Dermis blood vessel endothelial cell (primary cell): ENCODE measurements at places on chromosomes 13 and 19. TPM values are rescaled to one million over a fixed set of nuclear protein-coding genes. Genes with fewer than 3 reads are reported as not detected.

- no peak for DNase-seq
Observed at GRCh38 chr19:19095691-19096090, 31.9 kb downstream of the SLC25A42 start.

GRCh38 chr13:98648686-98649085, 71.8 kb upstream of the STK24 start:
- no peak for DNase-seq

DNA sequence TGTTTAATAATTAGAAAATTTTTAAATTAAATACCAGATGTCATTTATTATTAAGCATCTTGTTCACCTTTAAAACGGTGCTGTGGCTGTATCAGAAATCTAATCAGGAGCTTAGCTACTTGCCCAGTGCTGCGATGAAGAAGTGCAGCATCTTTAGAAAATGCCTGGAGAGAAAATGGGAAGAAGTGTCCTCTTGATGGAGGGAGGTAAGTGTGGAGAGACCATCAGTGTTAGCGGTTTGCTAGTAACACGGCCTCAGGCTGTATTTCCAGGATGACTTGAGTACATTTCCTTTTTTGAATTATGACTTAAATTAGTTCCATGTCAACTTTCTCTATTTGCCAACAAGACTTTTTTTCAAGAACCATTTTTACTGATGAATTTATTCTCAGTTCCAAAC, 74.1 kb downstream of the SHISA2 start:
- peak; percentile 14 for DNase-seq

- peak; percentile 84 for DNase-seq
Observed at GRCh38 chr19:37551129-37551993, 43.2 kb downstream of the ZNF571 start.

GRCh38 chr13:98846521-98846920, 94.0 kb upstream of the SLC15A1 start:
- DNase-seq, result no peak

- no peak for DNase-seq
Observed at GRCh38 chr13:23740002-23740401, 149.2 kb downstream of the MIPEP start.

DNA sequence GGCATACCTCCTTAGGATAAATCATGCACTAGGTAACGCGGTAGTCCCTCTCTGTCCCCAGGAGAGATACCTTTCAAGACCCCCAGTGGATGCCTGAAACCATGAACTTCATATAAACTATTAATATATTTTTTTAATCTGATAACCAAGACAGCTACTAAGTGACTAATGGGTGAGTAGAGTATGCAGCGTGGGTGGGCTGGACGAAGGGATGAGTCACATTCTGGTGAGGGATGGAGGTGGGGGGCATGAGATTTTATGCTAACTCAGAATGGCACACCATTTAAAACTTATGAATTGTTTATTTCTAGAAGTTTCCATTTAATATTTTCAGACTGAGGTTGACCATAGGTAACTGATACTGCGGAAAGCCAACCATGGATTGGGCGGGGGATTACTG, 46.2 kb downstream of the CDK8 start:
- DNase-seq, result peak; percentile 39

DNA sequence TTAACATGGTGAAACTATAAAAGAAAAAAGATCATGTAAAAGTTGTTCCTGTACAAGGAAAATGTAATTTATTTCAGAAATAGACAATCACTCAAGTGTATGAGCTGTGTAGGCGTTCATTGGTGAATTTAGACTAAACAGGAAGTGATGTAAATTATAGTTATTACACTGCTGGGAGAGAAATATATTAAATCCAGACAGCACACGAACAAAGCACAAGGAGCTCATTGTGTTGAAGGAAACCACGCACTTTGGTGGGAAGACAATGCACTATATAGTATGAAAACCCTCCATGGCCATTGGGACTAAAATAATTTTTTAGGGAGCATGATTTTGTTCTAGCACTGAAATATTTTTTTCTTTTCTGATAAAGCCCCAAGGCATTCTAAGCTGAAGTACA, 450.5 kb downstream of the KLF12 start:
- DNase-seq, result no peak

GRCh38 chr13:60519496-60519895, 122.5 kb downstream of the TDRD3 start:
- no peak for DNase-seq

DNA sequence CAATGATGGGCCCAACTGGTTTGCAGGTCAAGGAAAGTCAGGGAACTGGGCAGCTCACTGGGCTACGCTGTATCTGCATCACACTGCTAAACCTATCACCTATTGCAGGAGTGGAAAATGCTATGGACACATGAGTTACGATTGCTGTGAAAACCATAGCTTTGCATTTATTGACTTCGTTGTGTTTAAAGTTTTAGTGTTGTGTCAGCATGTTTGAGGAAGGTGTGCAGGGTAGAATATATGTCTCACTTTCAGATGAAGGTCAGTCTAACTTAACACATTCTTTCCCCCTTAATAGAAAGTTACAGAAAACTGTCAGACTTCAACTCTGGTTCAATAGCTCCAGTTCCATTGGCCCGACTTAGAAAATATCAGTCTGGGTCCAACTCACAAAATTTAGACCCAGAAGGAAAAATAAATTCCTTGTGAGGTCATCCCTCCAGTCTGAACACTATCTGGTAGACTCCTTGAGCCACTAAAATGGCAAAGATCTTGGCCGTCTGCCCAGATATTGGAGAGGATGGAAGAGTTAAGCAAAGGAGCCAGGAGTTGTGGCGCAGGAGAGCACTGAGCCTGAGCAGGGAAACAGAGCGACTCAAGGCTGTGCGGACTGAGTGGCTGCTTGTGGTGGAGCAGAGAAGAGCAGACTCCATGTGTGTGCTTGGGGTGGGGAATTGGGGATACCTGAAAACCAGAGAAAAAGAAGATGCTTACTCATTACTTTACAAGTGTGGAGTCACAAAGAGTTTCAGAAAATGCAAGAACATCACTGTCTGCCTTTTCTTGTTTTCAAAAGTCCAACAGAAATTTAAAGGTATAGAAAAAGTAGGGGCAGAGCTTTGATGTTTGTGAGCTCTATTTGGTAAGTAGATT, 518.5 kb downstream of the FGF9 start:
- no peak for DNase-seq

DNA sequence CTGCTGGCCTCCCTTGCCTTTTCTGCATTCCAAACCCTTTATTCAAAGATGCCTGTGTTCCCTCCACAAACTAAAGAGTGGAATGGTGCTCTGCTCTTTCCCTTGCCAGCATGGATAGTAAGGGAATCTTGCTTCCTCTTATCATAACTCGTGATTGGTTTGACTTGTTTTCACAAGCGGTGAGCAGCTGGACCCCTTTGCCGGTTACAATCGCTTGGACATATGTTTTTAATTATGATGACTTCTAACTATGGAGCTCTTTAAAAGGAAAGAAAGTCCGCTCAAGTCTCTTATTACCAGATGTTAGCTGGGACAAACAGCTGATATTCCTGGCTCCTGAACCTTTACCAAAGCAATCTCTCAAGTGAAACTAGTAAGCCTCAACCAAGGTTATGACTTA, 1094.7 kb downstream of the UQCRFS1 start:
- DNase-seq, result no peak

DNA sequence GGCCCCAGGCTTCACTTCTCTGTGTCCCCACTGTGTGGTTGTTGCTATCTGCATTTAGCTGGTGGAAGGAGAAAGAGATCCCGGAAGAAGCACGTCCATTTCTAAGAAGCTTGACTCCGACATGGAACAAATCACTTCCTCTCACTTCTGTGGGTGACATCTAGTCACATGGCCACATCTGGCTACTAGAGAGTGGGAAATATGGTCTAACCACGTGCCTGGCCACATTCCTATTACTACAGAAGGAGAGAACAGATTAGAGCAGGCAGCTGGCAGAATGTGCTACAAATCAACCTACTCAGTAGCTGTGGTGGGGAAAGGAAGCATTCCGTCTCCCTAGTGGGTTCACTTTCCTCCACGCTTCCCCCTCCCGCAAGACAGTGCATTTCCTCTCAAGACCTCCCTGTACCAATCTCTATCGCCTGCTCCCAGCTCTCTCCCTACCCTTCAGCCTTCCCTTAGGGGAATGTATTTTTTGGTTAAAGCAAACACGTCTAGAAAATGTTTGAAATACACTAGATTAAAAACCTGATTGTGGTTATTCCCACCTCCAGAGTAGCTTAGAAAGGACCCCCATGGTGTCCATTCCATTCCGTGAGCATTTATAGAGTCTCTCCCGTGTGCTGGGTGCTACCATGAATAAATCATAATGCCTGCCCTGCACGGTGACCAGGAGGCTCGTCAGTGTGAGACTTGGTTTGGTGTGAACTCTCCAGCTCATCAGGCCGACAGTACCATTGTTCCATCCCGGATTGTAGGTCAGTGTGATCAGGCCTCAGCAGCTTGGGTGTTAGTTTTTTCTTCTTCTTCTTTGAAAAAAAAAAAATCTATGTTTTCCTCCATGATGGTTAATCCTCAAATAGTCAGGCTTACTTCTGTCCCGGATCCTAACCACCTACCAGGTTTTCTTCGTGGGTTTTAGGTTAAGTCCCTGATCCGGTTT, 8.0 kb upstream of the AMER2 start:
- no peak for DNase-seq

DNA sequence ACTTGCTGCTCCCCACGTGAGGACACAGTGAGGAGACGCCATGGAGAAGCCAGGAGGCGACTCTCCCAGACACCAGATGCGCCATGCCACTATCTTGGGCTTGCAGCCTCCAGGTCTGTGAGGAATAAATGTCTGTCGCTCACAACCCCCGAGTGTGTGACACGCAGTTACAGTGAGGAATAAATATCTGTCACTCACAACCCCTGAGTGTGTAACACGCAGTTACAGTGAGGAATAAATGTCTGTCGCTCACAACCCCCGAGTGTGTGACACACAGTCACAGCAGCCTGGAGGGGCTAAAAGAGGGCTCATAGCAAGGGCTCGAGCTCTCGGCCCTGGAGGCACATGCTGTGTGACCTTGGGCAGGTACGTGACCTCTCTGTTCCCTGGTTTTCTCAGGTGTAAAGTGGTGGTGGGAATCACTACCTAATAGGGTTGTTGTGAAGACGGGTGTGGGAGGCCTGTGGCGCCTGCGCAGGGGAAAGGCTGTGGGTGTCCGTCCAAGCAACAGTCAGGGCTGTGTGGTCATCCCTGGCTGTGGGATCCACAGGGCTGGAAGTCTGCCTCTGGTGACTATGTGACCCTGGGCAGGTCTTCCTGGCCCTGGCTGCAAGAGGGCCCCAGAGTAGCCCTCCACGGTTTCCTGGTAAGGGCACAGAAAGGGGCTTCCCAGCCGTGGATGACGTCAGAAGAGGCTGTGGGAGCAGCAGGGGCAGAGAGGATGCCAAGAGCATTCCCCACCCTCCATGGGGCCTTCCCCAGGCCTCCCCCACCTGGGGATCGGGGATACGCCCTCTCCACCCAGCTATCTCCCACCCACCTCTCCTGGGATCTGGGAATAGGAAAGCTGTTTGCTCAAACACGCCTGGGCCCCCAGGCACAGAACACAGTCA, 77.7 kb downstream of the C1QTNF9 start:
- no peak for DNase-seq

DNA sequence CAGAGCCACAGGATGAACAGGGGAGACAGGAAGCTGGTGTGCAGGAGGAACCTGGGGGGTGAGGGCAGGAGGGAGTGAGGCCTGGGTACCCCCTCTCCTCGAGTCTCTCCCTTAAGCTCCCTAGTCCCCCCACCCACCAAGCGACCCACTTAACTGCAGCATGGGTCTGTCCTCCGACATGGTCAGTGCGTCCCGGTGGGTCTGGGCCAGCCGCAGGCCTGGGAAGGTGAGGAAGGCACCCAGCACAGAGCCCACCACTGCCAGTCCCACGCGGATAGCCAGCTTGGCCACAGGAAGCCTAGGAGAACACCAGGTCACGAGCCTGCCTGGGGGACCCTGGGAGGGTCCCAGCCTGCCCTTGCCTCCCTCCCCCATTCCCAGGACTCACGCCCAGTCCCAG, 16.9 kb downstream of the TMEM161A start:
- DNase-seq, result no peak

GRCh38 chr19:55156202-55157063, 1.1 kb downstream of the TNNI3 start:
- DNase-seq, result peak; percentile 55

DNA sequence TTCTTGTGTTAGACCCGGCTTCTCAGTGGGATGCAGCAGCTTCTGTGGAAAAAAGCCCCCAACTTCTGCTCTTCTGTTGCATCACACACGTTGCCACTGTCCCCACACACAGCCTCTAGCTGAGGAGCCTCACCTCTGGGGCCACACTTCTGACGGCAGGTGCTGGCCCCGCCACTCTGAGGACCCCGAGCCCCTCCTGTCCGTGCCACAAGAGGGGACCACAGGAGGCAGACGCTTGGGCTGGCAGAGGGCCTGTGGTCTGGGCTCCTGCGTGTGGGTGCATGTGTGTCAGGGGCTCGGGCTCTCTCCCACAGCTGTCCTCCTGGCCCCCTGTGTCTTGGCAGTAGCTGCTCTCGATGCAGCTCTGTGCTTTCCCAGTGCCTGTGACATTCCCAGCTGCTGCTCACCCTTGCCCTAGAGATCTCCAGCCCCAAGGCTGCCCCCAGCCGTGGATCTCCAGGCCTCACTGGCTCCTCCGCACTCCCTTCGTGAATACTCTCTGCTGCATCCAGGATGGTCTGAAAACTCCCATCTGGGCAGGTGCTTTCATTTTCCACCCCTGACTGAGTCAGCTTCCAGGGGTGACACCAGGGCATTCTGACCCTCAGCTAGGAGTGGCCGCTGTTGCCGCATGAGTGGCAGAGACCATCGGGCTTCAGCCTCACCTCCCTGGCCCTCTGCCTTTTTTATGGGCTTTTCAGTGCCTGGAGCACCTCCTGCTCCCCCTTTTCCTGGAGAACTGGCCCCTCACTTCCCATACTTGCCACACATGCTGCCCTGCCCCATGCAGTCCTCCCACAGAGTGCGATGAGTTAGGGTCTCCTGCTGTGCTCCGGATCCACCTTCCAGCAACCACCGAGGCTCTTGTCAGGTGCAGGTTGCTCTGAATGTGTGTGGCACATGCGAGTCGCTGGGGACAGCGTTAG, 13.7 kb downstream of the MAU2 start:
- DNase-seq, result no peak

- peak; percentile 44 for DNase-seq
Observed at GRCh38 chr19:6963937-6964336, 57.3 kb downstream of the MBD3L2B start.

GRCh38 chr13:99805361-99805760, 166.2 kb downstream of the ZIC5 start:
- no peak for DNase-seq

GRCh38 chr13:73857106-73857505, 277.1 kb downstream of the KLF12 start:
- no peak for DNase-seq

GRCh38 chr13:39538816-39539790, 63.9 kb downstream of the LHFPL6 start:
- DNase-seq, result no peak

GRCh38 chr13:20136781-20137703, 23.8 kb downstream of the GJA3 start:
- peak; percentile 43 for DNase-seq

The GRIN2D gene
- 0.51 and 0.79 TPM in 2 replicates for total RNA-seq

The CACNG7 gene
- total RNA-seq, result not detected in 2 replicates

The LSR gene
- 0.56 and 2.0 TPM in 2 replicates for total RNA-seq

The PSG2 gene
- total RNA-seq, result not detected in 2 replicates

The FAM216B gene
- total RNA-seq, result not detected in 2 replicates

The PRR22 gene
- 0.51 TPM in 2 replicates for total RNA-seq

The ATP4B gene
- not detected in 2 replicates for total RNA-seq

The KLK15 gene
- total RNA-seq, result not detected in 2 replicates

The TBXA2R gene
- total RNA-seq, result 1.3 and 1.7 TPM in 2 replicates

The ZNF415 gene
- total RNA-seq, result 1.6 and 1.9 TPM in 2 replicates

The IGFL1 gene
- not detected in 2 replicates for total RNA-seq

The GCDH gene
- 31.5 and 42.4 TPM in 2 replicates for total RNA-seq

The ACTMAP gene
- 1.0 and 2.0 TPM in 2 replicates for total RNA-seq

The KLK12 gene
- total RNA-seq, result not detected in 2 replicates

The SRRM5 gene
- total RNA-seq, result 0.05 and 0.17 TPM in 2 replicates

The CALR3 gene
- total RNA-seq, result not detected in 2 replicates
